ENCODE measurements at places on chromosomes 5 and 9.

- no peak for DNase-seq
Measured at GRCh38 chr5:151123897-151124751, 33.5 kb downstream of the ANXA6 start.

GRCh38 chr5:175052351-175052750, 328.0 kb downstream of the MSX2 start:
- no peak for DNase-seq

DNA sequence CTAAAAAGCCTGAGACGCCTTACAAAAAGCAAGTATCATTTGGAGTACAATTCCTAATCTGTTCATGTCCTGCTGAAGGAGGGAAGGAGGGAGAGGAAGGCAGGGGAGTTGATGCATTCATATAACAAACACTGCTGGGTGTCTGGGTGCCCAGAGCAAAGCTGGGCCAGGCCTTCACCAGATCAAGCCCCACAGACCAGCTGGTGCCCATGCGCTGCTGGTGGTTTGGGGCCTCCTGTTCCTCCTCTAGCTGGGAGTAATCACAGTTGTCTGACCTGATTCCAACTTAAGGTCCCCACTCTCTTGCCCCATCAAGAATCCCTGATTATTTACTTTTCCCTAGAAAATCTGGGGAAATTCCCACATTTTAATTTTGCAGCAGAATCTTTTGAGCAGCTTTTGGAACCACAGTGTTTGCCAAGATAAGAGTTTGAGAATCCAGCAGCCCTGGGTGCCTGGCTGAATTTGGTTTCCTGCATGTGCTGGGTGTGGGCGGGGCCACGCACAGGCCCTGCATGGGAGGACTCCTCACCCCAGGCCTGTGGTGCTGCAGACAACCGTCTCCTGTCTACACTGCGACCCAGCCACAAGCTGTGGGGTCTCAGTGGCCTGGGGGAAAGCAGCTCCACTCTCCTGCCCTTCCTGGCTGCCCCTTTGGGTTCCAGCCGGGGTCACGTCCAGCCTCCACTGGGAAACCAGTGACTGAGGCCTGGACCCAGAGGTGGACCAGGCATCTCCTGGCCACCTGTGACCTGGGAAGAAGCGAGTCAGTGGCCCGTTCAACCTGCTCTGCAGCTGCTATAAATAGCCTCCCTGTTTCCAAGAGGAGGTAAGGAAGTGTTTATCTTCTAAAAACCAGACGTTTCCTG, 47.5 kb downstream of the NEURL1B start:
- DNase-seq: no peak

- DNase-seq: no peak
Measured at GRCh38 chr9:132543251-132543650, 39.2 kb upstream of the BARHL1 start.

- no peak for DNase-seq
Measured at GRCh38 chr5:157212307-157212706, 31.7 kb downstream of the ITK start.

DNA sequence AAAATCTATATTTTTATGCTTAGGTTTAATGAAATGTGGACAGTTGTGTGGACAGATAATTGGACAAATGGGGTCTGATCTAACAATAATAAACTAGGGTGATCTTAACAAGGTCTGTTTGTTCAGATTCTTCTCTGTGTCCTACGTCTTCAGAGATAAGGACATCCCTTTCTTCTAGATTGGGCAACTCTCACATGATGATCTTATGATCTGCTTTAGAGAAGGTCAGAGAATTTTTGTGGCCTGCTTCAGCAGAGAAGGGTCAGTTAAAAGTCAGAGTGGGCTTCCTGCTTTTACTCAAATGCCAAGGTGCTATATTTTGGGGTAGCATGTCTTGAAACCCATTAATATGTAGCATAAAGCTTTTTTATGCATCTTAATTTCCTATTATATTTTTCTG, 63.8 kb upstream of the RGMB start:
- no peak for DNase-seq

All from T follicular helper cell (primary cell).